Skeletal muscle cell (primary cell): ENCODE measurements at places on chromosomes 4 and X.

DNA sequence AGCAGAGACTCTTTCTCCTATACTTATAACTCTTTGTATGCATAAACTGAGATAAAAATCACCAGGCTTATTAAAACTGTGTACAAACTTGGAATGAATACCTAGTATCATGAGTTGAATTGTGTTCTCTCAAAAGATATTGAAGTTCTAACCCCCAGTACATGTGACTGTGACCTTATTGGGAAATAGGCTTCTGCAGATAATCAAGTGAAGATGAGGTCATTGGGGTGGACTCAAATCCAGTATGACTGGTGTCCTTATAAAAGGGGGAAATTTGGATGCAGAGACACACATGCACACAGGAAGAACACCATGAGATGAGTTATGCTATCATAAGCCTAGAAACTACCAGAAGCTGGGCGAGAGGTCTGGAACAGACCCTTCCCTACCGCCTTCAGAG lies 26.2 kb downstream of the ZNF827 start:
- no peak for DNase-seq

GRCh38 chrX:38103857-38104812 lies 97.8 kb downstream of the SYTL5 start:
- DNase-seq, result no peak

- DNase-seq, result no peak
These were observed 248.2 kb downstream of the PARM1 start for GRCh38 chr4:75180790-75181776.

- DNase-seq, result no peak
These were observed 6.4 kb upstream of the FGG start for GRCh38 chr4:154618708-154619315.
